Pulmonary artery endothelial cell (primary cell): ENCODE measurements at places on chromosomes 5 and 9. TPM values are rescaled to one million over a fixed set of nuclear protein-coding genes. Genes with fewer than 3 reads are reported as not detected.

DNA sequence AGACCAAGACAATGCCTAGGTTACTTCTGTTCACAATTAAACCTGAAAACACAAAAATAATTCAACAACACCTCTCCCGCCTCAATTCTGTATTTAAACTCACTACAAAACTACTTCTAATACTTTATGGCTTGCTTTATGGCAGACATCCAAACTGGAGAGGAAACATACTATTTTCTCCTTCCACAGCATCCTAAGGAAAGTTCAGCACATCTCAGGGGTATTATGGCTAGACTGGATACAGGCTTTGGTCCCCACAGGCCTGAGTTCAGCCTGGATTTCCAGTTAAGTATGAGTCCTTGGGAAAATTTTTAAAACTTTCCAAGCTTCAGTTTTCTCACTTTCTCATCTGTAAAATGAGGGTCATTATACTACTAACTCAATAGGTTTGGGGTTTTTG, 480.2 kb downstream of the CAAP1 start:
- no peak for DNase-seq

The C6 gene
- 0.04 TPM in 1 of 2 replicates, not detected in the other for total RNA-seq

- no peak for DNase-seq
Observed at GRCh38 chr9:99885747-99886146, 20.7 kb upstream of the STX17 start.

The SLC4A9 gene
- total RNA-seq, result not detected in 2 replicates

The INSL4 gene
- not detected in 2 replicates for total RNA-seq

DNA sequence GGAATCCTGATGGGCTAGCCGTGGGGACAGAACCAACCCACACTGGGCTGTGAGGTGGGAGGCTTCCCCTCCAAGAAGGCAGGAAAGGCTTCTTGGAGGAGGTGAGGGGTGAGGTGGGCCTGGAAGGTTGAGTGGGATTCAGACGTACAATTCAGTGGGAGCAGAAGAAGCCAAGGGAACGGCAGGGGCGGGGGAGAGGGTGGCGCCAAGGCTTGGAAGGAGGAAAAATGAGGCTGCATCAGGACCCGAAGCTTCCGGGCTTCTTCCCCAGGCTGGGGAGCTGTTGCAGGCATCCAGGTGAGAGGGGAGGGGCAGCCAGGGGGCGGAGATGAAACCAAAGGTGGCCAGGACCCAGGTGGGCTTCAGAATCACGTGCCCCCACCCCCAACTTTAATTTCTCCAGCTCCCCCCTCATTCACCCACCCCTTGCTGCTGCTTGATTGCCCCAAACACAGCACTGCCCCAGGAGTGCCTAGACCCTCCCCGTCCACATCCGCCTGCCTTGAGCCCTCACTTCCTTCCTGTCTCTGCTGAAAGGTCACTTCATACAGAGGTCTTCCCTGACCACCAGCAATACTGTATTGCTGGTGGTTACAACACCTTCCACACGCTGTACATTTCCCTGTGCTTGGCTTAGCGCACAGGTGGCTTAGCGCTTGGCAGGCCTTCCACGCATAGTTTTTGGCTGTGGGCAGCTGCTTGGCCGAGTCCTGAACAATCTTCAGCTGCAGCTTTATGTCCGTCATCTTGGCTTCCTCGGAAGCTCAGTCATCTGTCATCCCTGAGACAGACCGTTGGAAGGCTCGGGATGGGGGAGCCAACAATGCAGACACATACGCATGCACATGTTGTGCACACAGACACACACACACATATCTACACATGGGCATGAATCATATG, 193.5 kb downstream of the RGS3 start:
- peak; percentile 20 for DNase-seq

GRCh38 chr5:4023753-4024335, 428.2 kb downstream of the IRX1 start:
- DNase-seq, result no peak

DNA sequence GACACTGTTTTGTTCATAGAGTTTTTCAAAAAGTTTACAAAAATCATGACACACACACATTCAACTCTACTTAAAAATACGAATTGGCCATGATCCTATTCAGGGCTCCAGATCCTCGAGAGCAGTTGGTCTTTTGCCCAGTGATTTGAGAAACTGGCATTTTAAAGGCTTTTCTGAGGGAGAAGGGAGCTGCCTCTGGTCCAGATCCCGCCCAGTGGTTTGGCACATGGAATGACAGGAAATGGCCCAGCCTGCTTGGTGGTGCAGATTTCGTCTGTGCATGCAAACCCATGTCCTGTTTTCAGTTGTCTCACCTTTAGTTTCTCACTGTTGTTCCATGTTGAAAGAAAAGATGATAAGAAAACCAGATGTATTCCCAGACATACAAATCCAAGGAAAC, 3.6 kb downstream of the CAMK4 start:
- DNase-seq, result no peak

DNA sequence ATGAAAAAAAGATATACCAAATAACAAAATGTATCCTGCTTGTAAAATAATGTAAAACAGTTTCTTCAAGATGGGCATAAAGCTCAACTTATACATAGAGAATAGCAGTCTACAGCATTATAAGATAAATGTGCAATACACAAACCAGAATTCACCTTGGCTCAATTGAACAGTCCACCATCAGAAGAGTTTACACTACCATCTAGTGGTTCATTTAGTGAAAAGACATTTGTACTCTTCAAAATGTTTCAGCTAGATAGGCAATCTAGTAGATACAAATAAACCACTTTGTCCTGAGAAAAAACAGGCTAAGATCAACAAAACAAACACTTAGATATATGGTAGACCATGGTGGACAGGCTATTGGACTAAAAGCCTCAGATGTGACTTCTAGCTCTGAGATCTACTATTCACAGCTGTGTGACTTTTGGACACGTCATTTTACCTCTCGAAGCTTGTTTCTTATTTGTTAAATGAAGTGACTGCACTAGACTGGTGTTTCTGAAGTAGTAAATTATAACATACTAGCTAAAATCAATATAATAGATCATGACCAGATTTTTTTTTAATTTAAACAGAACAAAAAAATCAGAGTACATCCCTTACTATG, 22.1 kb upstream of the TPD52L3 start:
- DNase-seq, result peak; percentile 36

GRCh38 chr9:28031521-28032267, 458.4 kb upstream of the C9orf72 start:
- DNase-seq, result no peak

GRCh38 chr5:93145767-93146166, 435.3 kb downstream of the NR2F1-AS1 start:
- no peak for DNase-seq

The PPP2R2B gene
- total RNA-seq, result not detected in 2 replicates

DNA sequence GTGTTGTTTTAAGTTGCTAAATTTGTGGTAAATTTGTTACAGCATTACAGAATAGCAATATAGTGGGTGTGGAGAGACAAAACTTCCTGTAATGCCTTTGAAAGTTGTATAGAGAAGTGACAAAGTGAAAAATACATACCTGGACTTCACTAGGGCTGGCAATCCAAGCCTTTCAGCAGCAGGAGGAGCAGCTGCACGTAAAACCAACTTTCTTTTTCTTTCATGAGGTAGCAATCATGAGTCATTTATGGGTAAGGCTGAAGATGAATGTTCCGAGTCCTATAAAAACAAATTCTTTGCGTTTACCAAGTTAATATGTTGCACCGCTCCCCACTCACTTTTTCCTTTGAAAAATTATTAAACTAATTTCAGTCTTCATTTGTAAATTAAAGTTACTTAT, 1138.2 kb downstream of the TAF11L14 start:
- DNase-seq, result no peak

DNA sequence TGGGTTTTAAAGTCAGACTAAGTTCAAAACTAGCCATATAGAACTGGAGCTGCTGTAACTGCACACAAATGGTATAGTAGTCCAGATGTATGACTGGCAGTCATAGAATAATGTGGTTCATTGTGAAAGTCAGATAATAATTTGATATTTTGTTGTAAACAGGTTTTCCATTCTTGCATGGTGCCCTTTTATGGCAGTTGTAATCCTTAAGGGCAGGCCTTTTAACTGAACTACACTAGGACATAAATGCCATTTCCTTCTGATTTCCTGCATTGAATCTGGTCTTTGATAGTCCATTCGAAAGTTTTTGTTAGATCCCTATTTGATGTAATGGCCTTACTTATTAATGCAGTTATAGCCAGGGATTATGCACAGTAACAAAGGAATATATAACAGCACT, 632.6 kb downstream of the PDE4D start:
- no peak for DNase-seq

DNA sequence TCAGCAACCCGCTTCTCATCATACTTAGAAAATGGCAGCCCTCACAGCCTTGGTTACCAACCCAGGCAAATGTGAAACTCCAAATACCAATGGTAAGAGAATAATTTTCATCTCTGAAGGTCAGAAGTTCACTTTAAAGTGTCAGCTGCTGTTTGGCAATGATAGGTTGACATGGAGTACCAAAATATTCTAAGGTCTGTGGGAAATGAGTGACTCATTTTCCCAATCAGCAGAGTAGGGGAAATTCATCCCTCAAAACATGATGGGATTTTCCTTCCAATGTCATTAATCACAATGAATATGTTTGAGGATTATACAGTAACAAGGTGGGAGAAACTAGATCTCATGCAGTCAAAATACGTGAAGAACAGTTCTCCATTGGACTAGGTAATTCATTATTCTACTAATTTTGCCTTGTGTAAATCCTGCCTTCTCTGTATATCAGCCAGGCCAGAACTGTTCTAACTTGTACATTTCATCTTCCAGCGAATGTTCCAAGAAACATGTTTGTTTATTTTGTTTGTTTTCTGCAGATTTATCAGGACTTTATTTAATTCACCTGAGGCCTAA, 53.1 kb upstream of the ERBIN start:
- DNase-seq, result no peak

The CCDC152 gene
- 1.1 and 3.7 TPM in 2 replicates for total RNA-seq

DNA sequence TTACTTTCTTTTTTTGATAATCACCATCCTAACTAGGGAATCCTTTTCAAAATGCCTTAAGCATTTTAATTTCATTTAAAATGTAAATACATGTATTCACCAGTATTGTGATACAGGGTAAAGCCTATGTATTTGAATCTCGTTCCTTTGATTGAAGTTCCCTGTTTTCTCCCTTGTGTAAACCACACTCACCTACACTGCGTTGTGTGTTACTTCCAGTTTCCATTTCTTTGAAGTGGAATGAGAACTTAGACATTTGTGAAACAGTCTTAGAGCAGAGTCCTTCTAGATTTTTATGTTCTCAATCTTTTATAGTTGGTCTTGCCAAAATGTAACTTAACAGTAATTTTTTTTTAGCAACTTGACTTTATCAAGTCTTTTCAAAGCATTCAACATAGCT, 101.4 kb downstream of the ZNF462 start:
- DNase-seq, result no peak

DNA sequence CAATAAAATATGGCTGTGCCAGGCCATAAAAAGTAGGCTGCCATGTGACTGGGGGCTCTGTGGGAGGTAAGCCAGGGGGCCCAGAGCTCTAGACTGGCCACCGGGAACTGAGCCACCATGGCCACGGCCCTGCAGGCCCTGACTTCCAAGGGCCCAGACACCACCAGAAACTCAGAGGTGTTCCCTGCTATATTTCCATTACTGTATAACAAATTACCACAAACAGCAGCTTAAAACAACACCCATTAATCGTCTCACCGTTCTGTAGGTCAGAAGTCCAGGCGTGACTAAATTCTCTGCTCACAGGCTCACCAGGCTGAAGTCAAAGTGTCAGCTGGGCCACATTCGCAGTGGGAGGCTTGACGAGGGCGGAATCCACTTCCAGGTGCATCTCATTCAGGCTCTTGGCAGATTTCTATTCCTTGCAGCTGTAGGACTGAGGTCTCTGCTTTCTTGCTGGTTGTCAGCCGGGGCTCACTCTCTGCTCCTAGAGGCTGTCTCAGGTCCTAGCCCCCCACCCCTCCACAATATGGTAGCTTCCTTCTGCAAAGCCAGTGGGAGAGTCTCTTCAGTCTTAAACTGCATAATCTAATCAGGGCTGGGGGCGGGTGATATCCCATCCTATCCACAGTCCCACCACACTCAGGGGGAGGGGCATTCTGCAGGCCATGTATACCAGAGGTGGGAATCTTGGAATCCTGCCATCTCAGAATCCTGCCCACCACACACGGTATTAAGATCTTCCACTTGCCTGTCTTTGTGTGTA, 125.4 kb downstream of the C5orf15 start:
- DNase-seq, result no peak

The HAVCR2 gene
- total RNA-seq, result 0.07 TPM in 1 of 2 replicates, not detected in the other

DNA sequence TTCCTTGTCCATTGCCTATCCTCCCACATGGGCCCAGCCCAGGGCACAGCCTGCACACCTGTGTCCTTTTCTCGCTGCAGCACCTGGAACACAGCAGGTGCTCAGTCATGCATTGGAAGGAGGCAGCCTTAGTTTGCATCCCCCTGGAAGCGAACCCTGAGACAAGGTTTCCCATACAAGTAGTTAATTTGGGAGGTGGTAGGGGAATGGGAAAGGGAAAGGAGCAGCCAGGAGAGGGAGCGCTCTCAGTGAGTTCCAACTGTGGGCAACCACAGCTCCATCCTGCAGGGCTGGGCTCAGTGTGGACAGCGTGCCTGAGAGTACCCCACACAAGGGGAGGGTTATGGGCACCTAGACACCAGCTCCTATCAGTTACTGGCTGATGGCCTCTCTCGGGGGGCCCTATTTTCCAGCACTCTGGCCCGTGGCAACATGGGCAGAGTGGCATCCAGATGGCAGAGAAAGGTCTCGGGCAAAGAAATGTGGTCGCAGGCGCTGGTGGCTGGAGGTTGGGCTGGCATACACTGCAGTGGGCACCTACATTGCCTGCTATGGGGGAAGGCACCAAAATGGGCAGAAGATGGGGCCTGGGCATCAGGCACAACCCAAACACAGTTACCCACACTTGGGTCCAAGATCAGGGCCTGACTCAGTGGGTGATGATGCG, 50.1 kb downstream of the TSPAN17 start:
- no peak for DNase-seq

The ZNF782 gene
- 2.9 and 4.2 TPM in 2 replicates for total RNA-seq

DNA sequence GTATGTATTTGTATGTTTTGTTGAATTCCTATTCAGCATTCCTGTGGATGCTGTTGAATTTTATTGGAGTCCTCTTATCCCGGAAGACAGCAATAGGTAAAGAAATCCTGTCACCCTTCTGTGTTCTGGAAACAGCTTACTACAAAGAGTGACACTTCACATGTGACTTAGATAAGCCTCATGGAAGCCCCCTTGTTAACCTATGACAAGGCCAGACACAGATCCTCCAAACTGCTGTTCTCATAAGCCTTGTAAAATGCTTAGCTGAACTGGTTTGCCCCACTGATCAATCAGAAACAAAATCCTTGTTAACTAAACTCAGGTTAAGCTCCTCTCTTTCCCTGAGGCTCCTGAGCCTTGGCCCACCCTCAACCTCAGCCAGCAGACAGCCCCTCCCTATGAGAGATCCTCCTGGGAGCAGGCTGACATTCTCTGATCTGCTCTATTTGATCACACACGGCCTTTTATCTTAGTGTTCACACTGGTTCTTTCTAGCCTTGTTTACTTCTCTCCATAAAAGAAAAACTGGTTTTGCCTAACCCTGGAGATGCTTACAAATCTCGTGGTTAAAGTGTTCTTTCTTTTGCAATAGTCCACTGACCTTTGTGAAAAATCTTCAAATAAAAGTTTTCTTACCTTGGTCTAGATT, 29.4 kb upstream of the ATP6V1G1 start:
- no peak for DNase-seq

- DNase-seq, result no peak
Observed at GRCh38 chr5:36571401-36572042, 34.9 kb upstream of the SLC1A3 start.

- DNase-seq, result peak; percentile 41
Observed at GRCh38 chr9:125785248-125785751, 38.1 kb downstream of the PBX3 start.

The TAF1L gene
- 0.04 TPM in 1 of 2 replicates, not detected in the other for total RNA-seq
